ENCODE measurements at places on chromosomes 5 and 9. TPM values are rescaled to one million over a fixed set of nuclear protein-coding genes. Genes with fewer than 3 reads are reported as not detected.

DNA sequence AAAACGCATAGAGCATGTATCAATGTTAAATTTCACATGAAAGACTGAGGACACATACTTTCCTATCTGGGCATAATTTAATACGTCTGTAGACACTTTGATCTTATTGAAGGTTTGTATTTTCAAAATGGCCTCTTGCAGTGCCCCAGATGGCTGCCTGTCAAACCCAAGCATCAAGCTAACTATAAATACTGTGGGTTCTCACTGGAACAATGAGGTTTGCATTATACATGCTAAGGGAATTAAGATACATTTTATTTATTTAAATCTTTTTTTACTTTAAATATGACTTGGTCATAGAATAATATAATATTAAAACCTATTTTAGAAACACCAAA is 702.9 kb upstream of the GRAMD2B start:
- DNase-seq: no peak

DNA sequence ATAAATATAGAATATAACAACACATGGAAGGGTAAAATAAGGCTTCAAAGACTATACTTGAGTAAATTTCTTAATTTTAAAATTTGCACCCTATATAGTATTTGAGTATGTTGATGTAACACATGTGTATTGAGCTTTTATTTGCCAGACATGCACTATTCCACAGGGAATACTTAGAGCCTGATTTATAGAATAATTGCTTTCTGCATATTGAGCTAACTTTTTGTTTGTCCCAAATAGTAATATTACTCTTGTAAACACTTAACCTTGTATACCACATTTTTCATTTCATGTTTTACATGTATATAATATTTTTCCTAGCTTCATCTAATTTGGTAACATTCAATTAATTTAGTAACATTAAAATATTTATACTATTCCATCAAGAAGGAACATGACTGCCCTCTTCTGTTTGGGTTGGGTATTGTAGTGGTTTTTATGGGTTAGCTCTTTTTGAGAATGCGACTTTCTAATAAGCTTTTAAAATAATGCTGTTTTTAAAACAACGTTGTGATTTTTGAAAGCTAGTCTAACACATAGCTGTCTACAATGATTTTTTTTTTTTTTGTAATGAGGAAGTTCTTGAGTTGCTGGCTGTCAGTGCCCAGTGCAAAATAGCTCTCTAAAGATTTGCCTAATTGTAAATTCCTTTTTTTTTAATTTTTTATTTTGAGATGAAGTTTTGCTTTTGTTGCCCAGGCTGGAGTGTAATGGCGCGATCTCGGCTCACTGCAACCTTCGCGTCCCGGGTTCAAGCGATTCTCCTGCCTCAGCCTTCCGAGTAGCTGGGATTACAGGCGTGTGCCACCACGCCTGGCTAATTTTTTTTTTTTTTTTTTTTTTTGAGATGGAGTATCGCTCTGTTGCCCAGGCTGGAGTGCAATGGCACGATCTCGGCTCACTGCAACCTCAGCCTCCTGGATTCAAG is 4.8 kb downstream of the SUB1 start:
- DNase-seq: peak; percentile 27

DNA sequence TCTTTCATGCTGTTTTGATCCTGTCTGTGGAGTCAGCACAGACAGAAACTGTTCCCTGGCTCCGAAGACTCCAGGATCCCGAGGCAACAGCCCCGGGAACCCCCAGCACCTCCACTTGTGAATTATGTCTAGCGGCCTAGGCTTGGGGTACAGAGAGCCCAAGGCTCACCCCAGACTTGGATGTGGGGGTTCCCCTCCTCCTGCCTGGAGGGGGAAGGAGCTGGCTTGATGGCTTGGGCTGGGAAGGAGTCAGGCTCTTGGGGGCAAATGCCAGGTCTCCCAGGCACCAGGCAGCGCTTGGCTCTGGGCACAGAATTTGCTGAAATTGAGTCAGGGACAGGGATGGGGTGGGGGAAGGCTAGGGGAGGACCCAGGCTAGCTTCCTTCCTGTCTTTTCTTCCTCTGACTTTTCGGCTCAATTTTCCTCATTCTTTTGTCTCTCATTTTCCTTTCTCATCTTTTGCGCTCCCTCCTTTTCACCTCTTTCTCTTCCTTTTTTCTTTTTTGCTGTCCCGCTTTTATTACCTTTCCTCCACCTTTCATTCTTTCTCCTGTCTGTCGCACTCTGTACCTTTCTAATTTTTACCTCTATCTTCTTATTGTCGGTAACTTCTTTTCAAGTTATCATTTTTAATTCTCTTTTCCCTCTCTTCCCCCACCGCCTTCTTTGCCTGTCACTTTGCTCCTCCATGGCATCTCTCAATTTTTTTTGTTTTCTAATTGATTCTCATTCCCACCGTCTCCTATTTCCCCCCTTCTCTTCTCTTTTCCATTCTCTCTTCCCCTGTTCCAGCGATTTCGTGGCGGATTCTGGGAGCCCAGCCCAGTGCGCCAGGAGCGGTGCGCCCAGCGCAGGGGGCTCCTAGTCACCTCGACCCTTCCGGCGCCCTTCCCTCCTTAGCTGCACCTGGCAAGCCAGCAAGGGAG is 10.5 kb downstream of the MSX2 start:
- no peak for DNase-seq

The NIPAL4 gene
- not detected for total RNA-seq

DNA sequence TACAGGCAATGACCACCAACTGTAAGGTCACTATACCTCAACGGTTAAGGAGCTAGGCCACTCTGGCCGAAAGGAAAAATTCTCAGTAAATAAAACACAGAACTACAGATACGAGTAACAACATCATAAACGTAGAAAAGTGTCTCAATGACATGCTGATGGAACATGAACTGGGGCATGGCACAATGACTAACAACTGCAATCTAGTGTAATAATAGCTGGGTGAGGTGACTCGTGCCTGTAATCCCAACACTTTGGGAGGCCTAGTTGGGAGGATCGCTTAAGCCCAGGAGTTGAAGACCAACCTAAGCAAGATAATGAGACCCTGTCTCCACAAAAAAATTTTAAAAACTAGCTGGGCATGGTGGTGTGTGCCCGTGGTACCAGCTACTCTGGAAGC is 9.8 kb upstream of the RAPGEF6 start:
- peak; percentile 38 for DNase-seq

DNA sequence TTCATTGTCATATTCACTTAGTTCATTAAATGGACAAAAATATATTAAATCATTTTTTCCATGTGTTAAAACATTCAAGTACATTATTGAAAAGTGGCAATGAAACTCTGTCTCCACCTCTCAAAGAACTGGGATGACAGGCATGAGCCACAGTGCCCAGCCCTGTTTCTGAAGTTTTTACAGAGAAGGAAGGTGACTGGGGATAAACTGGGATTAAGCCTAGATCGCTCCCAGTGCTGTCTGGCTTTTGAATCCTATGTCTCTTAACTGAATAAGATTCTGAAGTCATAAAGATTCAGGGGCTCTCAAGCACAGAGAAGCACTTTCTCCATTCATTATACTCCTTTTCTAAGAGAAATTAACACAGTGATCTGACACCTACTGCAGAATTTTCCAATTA is 88.3 kb downstream of the SLC38A9 start:
- no peak for DNase-seq

The TGFBI gene
- total RNA-seq: 34.9 TPM

DNA sequence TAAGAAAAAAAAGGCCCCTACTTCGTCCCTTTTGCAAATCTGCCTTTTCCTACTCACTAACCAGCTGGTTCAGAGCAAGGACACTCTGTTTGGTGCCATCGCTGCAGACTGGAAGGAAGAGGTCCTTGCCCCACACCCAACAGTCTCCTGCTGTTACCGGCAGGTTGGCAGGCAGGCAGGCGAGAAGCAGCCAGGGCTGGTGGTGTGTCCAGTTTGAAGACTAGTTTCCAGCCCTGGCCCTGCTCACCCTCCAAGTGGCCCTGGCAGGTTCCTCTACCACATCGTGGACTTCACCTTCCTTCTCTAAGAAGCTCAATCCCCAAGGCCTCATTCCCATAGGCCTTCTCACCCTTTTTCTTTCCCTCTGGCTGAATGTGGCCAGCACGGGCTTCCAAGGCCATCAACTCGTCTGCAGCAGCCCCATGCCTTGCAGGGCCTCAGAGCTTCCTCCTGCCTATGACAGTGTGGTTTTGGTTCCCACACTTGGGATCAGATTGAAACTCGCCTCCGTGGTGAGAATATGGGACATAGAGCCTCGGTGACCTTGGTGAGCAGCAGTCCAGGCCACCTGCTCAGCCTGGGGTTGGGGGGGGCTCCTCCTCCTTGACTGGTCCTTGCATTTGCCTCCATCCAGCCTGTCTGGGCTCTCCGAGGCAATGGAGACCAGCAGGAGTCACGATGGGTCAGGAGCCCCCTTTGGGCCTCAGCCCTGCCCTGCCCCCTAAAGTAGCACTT is 22.9 kb downstream of the TGFBI start:
- DNase-seq: no peak

DNA sequence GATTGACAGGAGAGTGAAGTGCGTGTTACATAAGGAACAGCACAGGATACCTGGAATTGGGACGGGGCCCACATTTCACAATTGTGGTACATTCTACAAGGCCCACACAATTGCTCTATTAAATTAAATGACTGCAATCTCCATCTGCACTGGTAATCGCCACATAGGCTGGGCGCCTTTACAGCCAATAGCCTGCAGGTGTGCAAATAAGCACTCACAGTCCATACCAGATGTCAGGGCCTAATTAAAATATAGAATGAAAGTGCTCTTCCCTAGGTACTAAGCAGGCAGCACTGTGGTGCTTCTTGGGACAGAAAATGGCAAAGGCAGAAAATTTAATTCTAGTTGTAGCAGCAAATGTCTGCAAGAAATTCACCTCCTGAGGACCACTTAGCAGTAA is 82.7 kb downstream of the ATP10B start:
- DNase-seq: no peak

The KCTD16 gene
- total RNA-seq: 0.03 TPM

The CLIC3 gene
- 1.7 TPM for total RNA-seq

GRCh38 chr9:6239694-6240093 is 24.1 kb downstream of the IL33 start:
- no peak for DNase-seq

DNA sequence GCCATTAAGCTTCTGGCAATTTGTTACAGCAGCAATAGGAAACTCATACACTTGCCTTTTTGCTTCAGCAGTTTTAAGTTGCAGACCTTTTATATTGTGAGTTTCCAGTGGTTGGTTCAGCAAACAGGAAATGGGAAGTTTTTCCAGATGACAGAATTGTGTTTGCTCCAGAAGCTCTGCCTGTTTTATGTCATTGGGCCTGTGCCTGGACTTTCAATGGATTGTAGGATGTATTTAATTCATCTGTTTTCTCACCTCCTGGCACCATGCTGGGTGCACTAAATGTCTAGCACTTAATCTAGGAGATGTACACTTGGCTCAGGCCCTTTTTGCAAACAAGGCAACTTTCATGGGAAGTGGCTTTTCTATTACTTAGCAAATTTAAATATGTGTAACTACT is 100.4 kb upstream of the CLINT1 start:
- no peak for DNase-seq

The BASP1 gene
- 134 TPM for total RNA-seq
